ENCODE measurements at places on chromosomes 4 and X.

DNA sequence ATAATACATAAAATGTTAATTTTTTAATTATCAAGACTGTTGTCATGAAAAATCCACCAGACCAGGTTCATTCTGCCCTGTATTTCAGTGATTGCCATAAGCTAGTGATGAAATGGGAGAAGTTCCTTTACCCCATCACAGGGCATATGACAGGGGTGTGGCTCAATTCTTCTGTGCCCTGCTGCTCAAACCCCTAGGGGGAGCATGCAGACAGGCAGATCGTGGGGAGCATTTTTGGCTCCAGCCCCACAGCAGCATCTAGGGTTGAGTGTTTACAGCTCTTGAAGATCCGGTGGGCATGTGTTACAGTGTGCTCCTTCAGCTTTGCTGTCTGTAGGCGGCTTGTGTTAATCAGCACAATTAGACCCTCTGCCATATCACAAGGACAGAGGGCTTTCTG is 700.7 kb downstream of the PCDH18 start:
- no peak for DNase-seq

DNA sequence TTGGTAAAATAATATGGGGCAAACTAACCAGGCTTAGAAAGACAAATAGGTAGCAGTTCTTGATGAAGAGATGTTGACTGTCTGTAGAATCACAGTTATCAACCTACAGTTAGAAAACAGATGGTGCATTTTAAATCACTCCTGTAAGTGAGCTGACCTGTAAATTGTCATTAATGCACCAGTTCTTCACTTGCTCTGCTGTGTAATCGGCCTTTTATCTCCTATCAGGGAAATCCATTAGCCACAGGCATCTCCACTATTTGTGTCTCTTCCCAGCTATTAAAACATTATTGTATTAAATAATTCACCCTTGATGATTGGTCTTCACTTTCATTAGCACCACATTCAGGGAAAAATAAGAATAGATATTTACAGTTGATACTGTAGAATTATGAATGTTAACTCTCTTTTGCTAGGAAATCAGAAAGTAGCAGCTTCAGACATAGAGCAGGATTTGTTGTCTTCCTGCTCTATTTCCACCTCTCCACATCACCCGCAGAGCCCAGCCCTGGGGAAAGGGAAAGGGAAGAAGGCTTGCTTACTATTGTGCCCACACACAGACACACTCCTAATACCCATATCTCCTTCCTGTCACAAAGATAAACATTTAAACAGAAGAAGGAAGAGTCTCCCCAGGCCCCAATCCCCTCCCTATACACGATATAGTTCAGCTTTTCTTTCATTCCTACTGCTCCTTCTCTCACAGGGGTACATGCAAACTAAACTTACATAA is 97.1 kb downstream of the REELD1 start:
- no peak for DNase-seq

DNA sequence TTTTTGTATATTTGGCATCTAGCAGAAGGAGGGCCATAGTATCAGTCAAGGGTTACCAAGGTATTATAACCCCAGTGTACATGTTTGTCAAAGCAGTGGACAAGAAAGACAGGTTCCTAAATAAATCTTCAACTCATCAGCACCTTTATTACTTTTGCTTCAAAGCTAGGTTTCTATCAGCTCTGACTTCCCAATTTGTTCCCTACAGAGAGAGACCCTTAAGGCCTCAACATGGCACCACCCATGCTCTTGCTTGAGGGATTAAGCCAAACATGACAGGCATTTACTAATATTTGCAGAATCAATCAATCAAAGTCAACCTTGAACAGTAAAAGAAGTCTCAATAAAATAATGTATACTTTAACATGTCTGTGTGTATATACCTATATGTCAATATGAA is 9.4 kb downstream of the TBCK start:
- no peak for DNase-seq

DNA sequence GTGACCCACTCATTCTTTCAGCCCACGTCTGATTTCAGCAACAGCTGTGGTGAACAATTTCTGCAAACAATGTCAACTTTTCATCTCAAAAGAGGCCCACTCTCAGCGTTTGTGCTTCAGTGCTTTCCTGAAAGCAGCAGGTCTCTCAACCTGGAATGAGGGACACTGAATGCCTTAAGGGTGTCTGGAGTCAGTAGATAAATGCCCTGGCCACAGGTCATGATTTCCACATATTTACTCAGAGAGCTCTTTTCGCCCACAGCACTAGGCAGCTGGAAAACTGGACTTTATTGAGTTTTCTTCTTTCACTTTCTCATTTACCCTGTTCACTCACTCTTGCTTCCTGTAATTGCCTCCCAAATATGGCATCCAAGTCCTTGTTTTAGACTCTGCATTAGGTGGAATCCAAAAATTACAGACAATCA is 52.8 kb downstream of the NPFFR2 start:
- no peak for DNase-seq

GRCh38 chrX:7552760-7553159 is 290.2 kb upstream of the VCX start:
- no peak for DNase-seq

- no peak for DNase-seq
Measured at GRCh38 chr4:5810151-5810550, 82.7 kb downstream of the CRMP1 start.

GRCh38 chr4:10965196-10965595 is 280.6 kb upstream of the CLNK start:
- no peak for DNase-seq

GRCh38 chr4:96649536-96649935 is 809.6 kb downstream of the PDHA2 start:
- no peak for DNase-seq

DNA sequence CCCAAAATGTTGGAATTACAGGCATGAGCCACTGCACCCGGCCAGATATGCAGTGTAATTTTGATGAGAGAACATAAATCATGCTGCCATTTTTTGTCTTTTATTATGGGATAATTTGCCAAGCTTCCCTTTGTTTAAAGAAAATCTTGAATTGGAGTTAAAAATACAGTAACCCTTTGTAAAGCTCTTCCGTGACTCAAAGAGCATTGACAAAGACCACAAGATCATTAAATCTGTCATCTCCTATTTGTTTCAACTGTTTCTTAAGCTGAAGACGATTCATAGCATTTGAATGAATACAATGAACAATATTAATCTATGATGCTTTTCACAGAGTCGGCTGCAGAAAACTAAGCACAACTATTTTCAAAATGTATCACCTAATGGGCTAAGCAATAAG is 132.6 kb downstream of the ANAPC4 start:
- DNase-seq, result no peak

DNA sequence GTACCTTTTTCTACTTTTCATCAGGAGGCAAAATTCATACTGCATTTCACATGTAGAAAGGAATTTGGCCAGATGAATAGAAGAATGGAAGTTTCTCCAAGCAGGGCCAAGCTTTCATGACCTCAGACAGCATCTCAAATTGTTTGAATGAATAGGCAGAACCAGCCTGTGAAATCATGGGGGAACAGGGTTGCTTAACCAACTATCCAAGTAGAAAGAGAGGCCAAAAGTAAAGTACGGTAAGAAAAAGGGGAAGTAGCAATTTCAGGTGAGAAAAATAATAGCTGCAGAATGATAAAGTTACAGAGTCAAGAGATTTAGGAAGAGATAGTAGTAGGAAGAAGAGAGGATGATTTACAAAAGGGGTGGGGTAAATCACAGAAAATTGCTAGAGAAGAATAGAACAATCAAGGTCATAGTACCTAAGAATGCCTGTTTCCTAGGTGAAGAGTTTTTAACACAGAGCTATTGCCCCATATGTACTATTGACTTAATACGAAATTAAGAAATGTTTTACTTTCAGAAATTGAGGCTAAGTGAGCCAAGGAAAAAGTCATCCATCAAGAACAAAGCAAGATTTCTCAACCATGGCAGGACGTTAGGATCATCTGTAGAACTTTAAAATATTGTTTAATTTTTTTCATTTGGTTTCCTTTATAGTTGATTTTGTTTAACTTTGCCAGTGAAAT is 177.1 kb upstream of the TET2 start:
- no peak for DNase-seq

GRCh38 chr4:113086172-113086695 is 36.8 kb downstream of the ANK2 start:
- DNase-seq, result no peak

DNA sequence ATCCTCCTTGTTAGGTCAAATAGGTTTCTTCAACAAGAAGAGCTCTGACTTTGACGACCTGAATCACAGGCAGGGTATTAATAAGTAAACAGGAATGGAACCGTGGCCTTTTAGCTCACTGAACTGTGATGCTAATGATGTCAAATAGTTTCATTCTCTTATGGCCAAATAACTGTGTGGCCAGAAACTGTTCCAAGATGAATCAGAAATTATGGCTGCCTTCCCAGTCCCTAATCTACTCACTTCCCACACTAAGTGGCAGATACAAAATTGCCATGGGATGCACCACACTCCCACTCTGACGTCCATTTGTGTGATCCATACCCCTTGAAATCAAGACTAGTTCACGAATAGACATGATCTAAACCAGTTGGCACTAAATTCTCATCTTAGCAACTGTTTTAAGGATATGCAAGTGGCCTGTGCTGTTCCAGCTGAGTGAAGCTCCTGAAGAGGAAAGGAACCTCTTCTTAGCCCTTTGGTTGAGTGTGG is 455.4 kb downstream of the IL15 start:
- DNase-seq, result peak; percentile 5

DNA sequence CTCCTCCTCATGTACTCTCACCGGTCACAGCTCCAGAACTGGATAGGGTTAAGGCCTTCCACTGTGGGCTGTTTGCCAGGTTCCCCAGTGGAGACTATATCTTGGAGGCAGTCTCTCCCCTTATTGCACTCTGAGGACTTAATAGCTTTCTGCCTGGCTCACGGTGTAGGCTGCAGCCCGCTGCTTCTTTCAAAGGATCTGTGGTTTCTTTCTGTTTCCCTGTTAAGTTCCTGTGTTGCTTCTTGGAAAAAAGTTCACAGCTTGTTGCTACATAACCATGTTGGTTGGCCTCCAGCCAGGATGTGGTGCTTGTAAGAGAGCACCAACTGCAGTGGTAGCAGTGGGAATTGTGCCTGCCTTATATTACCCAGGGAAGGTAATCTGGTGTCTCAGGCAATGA is 24.9 kb upstream of the ZDHHC15 start:
- DNase-seq, result peak; percentile 35

DNA sequence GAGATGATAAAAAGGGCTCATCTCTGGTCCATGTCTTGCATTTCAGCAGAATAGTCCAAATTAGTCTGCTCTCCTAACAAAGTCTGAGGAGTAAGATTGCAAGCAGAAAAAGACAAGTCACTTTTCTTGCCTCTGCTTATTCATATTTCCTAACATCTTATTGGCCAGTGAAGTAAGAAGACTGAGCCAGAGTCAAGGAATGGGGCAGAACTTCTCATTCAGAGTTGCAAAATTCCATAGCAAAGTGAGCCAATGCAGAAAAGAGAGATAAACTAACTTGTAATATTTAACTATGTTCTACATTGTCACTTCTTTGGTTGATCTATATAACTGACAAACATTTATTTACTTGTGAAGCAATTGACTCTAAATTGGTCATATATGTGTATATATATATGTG is 2304.0 kb downstream of the ARAP2 start:
- no peak for DNase-seq

DNA sequence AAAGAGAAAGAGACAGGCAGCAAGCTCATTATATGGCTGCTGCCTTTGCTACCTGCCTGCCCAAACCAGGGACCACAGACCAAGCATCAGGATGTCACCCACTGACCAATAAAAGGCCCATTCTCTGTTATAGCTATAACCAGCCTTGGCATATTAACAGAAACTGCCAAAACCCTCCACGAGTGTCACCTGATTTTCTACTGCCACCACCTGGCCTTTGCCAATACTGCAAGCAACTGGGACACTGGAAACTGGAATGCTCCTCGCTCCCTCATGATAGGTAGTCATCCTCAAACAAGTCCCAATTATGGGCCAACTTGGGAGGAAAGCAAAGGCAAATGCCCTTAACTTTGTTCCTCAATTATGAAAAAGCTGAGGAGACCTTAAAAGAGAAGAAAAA is 76.0 kb downstream of the SPIN4 start:
- no peak for DNase-seq

All from thoracic aorta (tissue), 2 donors.